Hematopoietic multipotent progenitor cell treated with erythropoietin and hydrocortisone succinate and interleukin-3 and kit ligand, for 4 days (in vitro differentiated cells): ENCODE measurements at places on chromosomes 2 and 18.

- no peak for DNase-seq
These were observed 89.7 kb upstream of the MSH2 start for GRCh38 chr2:47313141-47313691.

DNA sequence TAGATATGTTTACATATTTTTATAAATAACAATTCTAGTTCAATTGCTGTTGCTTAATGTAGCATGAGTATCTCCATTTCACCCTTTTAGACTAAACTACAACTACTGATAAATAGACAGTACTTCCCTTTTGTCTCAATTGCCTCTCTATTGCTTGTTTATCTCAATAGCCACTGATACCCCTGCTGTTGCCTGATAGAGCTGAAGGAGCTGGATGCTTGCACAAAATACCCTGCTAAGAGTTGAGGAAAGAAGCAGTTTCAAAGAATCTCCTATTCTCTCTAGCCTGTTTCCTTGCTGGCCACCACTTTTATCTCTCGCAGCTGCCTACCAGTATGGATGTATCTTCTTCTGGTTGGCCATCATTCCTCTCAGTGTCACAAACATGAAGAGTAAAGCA is 16.9 kb upstream of the ZNF804A start:
- DNase-seq, result peak; percentile 88

- DNase-seq, result no peak
These were observed 50.6 kb downstream of the MDH1 start for GRCh38 chr2:63639344-63639743.

- DNase-seq, result no peak
These were observed 2115.3 kb upstream of the PIK3C3 start for GRCh38 chr18:39839782-39840181.

GRCh38 chr18:45589356-45590035 is 25.8 kb upstream of the SLC14A2 start:
- no peak for DNase-seq

GRCh38 chr2:67650291-67651133 is 253.4 kb downstream of the ETAA1 start:
- peak; percentile 88 for DNase-seq

DNA sequence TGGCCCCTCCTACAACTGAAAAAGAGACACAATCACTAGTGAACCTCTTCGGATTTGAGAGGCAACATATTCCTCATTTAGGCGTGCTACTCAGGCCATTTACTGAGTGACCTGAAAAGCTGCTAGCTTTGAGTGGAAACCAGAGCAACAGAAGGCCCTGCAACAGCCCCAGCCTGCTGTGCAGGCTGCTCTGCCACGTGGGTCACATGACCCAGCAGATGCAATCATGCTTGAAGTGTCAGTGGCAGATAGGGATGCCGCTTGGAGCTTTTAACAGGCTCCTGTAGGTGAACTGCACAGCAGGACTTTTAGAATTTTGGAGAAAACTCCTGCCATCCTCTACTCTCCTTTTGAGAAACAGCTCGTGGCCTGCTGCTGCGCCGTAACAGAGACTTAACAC is 578.6 kb upstream of the RAB6C start:
- peak; percentile 1 for DNase-seq

DNA sequence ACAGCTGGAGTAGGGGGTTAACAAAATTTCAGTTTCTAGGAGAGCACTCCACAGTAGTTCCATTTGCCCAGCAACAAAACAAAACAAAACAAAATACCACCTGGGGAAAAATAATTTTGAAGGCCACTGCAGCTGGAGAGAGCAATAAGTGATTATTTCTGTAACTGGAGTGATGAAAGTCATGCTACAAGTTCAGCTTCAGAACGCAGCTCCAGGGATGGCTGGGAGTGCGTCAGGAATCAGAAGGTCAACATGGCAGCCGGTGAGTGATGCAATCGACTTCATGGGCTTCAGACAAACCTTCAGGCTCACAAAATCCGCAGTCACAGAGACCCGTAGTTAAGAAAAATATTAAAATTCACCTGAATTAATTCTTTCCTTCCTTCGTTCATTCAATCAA is 41.0 kb downstream of the ABHD3 start:
- no peak for DNase-seq

GRCh38 chr2:15916336-15916735 is 24.0 kb upstream of the MYCN start:
- no peak for DNase-seq

- peak; percentile 88 for DNase-seq
These were observed 36.1 kb upstream of the TXNDC2 start for GRCh38 chr18:9849407-9850283.

GRCh38 chr2:212548455-212548819 is 9.8 kb upstream of the ERBB4 start:
- DNase-seq, result peak; percentile 46

- no peak for DNase-seq
These were observed 73.1 kb upstream of the NXPH2 start for GRCh38 chr2:138853296-138853695.

DNA sequence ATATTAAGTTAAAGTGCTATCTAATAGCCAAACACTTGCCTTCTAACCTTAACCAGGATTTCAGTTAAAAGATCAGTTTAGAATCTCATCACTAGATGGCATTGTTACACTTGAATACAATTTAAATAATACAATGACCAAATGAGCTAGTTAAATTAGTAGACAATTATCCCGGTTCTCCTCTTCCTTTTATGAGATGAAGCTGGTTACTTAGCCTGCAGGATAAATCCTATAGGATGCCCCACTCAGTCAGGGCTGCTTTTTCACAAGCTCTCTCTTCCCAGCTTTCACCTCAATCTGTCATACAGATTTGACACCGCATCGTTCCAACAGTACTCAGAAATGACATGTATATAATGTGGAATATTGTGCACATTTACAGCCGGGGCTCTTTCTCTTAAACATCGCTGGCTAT is 678.8 kb downstream of the KCNJ3 start:
- peak; percentile 71 for DNase-seq

- DNase-seq, result no peak
These were observed 167.9 kb downstream of the TCF4 start for GRCh38 chr18:55419947-55420664.

- no peak for DNase-seq
These were observed 832.6 kb upstream of the ZEB2 start for GRCh38 chr2:145352484-145352883.

GRCh38 chr2:165009466-165009865 is 54.1 kb upstream of the SLC38A11 start:
- no peak for DNase-seq

GRCh38 chr2:54712516-54712915 is 10.9 kb upstream of the EML6 start:
- DNase-seq, result no peak

- DNase-seq, result no peak
These were observed 20.1 kb upstream of the RMDN2 start for GRCh38 chr2:37904993-37905392.

DNA sequence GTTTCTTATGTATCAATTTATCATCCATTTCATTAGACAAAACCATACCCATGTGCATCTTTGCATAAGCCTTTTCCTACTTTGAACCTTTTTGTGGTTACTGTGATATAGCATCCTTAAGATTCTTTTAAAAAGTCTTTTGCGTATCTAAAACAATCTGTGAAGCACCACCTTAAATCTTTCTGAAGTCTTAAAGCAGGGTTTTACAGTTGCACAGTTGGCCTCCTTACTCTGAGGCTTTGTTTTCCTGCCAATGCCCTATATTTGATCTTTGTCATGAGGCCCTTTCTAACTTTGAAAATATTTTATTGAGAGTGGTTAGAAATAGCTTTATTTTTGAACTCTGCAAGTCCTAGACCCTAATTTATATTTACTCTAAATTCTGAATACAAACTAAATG is 163.4 kb upstream of the MAP3K20 start:
- no peak for DNase-seq

DNA sequence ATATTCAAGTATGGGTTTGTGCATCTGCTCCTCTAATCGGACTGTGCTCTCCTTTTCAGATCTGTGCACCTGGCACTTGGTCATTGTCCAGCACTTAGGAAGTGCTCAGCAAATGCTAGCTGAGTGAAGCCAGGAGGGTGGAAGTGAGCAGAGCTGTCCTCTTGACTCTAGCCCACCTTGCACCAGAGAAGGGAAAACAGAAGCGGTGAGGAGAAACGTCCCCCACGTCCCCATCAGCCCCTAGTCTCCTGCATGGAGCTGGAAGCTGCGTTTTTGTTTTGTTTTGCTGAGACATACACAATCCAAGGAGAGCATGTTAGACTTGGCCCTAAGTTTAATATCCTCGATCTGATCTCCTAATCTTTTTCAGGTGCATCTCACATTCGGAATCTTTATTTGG is 73.6 kb downstream of the EN1 start:
- DNase-seq, result no peak

GRCh38 chr2:19818039-19818438 is 83.7 kb downstream of the TTC32 start:
- DNase-seq, result no peak

DNA sequence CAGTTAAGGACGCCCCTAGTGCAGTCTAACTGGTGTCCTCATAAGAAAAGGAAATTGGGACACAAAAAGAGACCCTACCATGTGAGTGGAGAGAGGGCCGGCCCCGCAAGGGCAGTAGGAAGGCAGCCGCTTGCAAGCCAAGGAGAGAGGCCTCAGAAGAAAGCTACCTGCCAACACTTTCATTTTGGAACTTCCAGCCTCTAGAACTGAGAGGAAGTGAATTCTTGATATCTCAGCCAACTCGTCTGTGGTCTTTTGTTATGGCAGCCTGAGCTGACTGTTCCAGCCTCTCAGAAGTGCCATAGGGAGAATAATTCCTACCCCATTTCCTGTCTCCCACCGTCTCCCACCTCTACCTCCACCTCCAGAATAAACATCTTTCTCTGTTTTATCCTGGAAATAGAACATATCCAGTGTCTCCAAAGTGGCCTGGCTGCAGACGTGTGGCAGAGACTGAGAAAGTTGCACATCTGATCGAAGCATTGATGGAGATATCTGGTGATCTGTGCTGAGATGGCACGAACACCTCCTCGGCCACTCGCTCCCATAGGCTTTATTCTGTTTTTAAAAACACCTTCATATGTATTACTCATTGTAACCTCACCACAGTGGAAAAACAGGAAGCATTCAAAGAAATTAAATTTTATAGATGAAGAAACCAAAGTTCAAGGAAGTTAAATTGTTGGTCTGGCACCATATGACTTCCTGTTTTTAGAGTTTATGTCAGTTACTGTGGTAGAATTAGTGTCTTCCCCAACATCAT is 39.5 kb upstream of the MARCO start:
- DNase-seq, result peak; percentile 67

DNA sequence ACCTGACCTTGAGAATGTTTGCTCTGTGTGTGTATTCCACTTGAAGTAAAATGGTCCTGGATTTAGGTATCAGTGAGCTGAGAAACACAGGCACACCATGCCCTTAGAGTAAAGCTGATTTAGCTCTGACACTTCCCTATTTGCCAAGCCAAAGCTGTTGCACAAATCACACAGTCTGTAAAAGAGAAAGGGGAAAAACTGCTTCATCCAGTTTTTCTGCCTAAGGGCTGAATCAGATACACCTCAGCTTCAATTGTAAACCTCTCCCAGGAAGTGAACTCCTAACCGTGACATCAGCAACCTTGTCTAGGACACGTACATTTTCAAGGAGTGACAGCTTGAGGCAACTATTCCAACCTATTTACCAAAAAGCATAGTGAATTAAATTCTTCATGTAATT is 150.4 kb downstream of the NR4A2 start:
- DNase-seq, result no peak

DNA sequence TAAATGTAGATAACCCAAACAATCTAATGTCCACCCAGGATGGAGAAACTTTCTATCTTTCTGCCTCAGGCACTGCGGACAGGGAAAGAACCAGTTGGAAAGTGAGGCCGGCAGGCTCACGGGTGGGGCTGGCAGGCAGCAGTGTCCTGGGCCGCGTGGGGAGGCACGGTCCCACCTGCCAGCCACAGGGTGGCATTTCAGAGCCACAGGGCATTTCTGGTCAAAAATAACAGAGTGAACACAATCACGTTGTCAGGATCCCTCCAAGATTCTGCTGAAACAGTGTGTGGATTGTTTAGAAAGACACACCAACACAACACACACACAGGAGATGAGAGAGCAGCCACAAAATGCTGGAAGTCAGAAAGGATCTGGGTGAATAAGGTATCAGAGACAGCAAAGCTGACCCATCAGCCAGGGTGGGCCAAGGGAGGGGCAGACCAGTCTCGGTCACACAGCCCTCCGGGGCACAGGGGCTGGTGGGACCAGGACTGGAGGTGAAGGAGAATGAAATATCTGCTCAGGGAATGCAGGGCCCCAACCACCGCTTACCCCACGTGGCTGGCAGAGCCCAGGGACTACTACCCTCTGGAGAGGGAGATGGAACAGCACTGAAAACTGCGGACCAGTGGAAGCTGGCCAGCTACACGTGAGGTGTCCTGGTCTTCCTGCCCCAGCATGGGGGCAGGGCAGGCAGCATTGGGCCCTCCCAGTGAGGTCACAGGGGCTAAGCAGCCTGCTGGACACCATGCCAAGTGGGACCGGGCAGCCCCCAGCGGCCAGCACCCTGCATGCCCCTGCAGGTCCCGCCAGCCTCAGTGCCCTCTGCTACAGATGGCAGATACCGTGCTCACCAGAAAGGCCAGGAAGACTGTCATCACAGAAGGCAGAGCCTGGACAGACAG is 173.9 kb downstream of the HDAC4 start:
- no peak for DNase-seq

DNA sequence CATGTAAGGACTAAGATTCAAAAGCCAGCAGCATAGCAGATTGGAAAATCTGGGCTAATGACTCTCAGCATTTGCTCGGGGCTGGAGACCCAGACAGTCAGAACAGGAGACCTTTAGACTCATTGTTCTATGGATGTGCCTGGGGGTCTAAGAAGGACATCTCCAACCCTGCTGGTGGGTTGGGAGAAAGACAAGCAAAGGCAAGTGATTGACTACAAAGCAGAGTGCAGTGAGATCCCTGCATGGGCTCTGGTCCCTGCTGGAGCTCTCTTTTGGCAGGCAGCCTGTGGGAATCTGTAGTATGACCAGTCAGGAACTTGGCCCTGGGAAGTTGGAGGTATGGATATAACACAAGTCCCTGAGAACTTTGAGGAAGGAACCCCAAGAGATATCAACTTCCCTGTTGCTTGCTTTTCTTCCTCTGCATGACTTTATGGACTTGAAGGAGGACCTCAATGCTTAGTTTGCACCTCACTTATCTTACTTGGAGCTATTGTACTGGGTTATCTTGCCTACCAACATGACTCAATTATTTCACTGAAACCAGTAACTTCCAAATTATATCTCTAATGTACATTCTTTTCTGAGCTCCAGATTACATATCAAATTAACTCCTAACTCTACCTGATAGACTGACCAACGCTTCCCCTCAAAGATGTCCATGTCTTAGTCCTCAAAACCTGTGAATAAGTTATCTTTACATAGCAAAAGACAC is 236.0 kb downstream of the CYRIA start:
- peak; percentile 68 for DNase-seq

- DNase-seq, result no peak
These were observed 38.4 kb downstream of the CREG2 start for GRCh38 chr2:101348883-101349282.

DNA sequence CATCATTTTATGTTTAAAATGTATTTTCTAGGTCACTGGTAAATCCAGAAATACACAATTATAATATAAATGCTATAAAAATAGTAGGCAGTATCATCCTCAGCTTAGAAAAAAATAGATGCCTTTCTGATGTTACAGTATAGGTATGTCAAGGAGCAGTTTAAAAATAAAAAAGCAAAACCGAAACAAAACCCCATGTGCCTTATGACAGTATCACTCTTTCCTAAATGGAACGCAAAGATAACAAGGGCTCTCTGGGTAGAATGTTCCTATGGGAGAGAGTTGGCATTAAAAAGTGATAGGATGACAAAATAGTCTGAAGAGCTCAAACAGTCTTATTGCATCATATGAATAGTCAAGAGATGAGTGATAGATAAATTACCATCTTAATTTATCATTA is 172.1 kb downstream of the DSC3 start:
- DNase-seq, result no peak

- peak; percentile 76 for DNase-seq
These were observed 686 bp downstream of the UBXN4 start for GRCh38 chr2:135742325-135742757.
